ENCODE measurements at places on chromosomes 12 and 14.

GRCh38 chr12:59452746-59453145, 143.1 kb upstream of the SLC16A7 start:
- no peak overlapping the region for H3K4me3 ChIP-seq
- no peaks in the 10 kb centered on the region for H3K27me3 ChIP-seq
- no peaks in the 10 kb centered on the region for H3K4me1 ChIP-seq
- no peak for DNase-seq

DNA sequence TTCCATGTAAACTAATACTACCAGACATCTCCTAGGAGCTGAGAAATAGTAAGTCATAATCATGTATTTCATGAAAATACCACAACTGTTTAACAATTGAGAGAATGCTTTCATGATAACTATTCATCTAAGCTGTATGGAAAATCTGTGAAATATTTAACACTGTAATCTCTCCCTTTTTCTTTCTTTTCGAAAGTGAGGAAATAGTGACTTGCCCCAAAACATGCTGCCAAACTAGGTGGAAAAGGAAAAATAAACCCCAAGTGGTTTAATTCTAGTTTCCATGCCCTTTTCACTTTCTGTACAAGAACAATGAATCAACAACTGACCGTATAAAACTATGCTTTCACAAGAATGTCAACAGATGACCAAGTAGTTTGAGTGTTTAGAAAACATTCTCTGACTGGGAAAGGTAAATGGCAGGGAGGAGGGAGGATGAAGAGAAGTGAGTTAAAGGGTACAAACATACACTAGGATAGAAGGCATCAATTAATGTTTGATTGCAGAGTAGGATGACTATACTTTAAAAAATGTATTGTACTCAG, 147.5 kb upstream of the AVPR1A start:
- no peaks in the 10 kb centered on the region for H3K27me3 ChIP-seq
- no peak overlapping the region for H3K4me3 ChIP-seq
- no peak for DNase-seq
- H3K36me3 ChIP-seq: no peaks in the 10 kb centered on the region
- H3K4me1 ChIP-seq: no peaks in the 10 kb centered on the region

DNA sequence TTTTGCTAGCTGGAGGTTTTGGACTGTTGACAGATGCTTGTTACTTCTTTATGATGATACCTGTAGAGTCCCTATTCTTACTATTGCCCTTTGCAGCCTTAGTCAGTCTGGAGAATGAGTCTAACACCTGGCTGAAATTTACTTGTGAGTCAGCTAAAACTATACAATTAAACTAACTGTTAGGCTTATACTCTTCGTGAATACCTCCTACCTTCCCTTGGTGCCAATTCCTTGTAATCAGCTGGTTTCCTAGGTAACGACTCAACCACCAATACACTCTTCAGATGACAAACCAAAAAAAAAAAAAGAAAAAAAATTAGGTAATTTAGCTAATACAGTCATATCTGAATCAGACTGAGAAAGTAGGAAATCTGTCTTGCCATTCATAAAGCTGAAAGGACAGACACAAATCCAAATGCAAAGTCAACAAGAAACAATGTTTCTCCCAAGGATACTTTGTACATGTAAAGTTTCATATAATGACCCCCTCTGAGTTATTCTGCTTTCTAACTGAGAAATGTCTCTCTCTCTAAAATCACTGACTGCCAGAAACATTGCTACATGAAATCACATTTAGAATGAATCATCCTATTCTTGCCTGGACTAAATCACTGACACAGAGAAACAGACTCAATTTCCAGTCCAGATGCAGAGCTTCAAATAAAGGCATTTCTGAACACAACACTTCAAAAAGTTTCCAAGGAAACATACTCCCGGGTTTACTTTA, 56.5 kb upstream of the CDKL1 start:
- no peaks in the 10 kb centered on the region for H3K4me1 ChIP-seq
- H3K4me3 ChIP-seq: no peak overlapping the region
- no peak for DNase-seq
- H3K27me3 ChIP-seq: no peaks in the 10 kb centered on the region
- H3K27ac ChIP-seq: no peak overlapping the region
- H3K36me3 ChIP-seq: peaks cover 36% of the 10 kb centered on the region

GRCh38 chr12:45572114-45572513, 157.4 kb upstream of the ARID2 start:
- no peak for DNase-seq
- no peak overlapping the region for H3K4me3 ChIP-seq
- H3K36me3 ChIP-seq: no peaks in the 10 kb centered on the region
- H3K4me1 ChIP-seq: peaks cover 10% of the 10 kb centered on the region
- peaks cover 10% of the 10 kb centered on the region for H3K27me3 ChIP-seq

GRCh38 chr12:14219156-14219555, 146.3 kb upstream of the ATF7IP start:
- no peaks in the 10 kb centered on the region for H3K27me3 ChIP-seq
- no peak overlapping the region for H3K27ac ChIP-seq
- H3K4me3 ChIP-seq: no peak overlapping the region
- DNase-seq: no peak
- H3K4me1 ChIP-seq: peaks cover 18% of the 10 kb centered on the region

DNA sequence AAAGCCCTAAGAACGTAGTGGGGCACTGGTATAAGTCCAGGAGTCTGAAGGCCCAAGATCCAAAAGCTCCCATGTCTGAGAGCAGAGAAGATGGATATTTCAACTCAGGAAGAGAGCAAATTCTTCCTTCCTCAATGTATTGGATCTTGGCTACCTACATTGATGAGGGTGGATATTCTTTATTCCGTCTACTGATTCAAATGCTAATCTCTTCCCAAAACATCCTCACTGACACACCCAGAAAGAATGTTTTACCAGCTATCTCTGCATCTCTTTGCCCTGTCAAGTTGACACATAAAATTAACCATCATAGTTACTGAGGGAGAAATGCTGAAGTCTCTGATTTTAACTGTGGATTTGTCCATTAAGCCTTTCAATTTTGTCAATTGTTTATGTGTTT, 16.6 kb upstream of the ADGRD1 start:
- H3K27me3 ChIP-seq: peaks cover 7% of the 10 kb centered on the region
- H3K27ac ChIP-seq: no peak overlapping the region
- no peaks in the 10 kb centered on the region for H3K36me3 ChIP-seq
- no peak for DNase-seq

DNA sequence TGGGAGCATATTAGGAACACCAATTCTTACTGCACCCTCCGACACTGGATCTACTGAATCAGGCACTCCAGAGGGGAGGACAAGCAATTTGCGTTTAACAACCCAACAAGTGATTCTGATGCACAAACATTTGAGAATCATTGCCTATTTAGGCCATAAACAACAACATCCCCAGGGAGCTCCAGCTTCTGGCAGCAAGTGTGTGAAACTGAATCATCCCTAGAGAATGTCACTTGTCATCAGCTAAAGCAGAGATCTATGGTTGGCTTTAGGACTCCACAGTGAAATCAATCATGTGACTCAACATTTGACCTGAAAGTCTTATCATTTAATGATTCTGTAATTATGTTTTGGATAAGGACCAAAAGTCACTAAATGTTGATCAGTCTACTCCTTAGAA, 505.0 kb upstream of the FLRT2 start:
- no peak overlapping the region for H3K27ac ChIP-seq
- no peaks in the 10 kb centered on the region for H3K4me1 ChIP-seq
- H3K4me3 ChIP-seq: no peak overlapping the region
- no peak for DNase-seq
- no peaks in the 10 kb centered on the region for H3K27me3 ChIP-seq

DNA sequence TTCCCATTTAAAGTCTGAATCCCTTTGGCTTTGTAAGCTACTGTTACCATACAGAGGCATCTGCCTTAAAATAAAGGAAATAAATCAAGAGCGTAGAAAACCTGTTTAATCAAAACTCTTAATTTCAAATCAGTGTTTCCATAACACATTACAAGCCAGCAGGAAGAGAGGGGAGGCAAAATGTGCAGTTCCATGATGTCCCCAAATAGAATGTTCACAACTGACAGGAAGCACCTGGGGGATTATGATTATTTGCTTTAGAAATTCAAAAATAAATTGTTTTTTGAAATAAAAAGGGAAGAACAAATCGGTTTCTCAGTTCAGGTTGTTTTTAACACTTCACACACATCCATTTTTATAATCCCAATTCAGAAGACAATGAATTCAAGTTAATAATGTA, 21.4 kb downstream of the SOCS2 start:
- H3K27me3 ChIP-seq: peaks cover 50% of the 10 kb centered on the region
- H3K4me3 ChIP-seq: no peak overlapping the region
- peaks cover 2% of the 10 kb centered on the region for H3K36me3 ChIP-seq
- no peak overlapping the region for H3K27ac ChIP-seq
